ENCODE measurements at places on chromosomes 13 and 19.
A peak's percentile ranks its signal among the peaks of the same experiment; 100 is the strongest.

DNA sequence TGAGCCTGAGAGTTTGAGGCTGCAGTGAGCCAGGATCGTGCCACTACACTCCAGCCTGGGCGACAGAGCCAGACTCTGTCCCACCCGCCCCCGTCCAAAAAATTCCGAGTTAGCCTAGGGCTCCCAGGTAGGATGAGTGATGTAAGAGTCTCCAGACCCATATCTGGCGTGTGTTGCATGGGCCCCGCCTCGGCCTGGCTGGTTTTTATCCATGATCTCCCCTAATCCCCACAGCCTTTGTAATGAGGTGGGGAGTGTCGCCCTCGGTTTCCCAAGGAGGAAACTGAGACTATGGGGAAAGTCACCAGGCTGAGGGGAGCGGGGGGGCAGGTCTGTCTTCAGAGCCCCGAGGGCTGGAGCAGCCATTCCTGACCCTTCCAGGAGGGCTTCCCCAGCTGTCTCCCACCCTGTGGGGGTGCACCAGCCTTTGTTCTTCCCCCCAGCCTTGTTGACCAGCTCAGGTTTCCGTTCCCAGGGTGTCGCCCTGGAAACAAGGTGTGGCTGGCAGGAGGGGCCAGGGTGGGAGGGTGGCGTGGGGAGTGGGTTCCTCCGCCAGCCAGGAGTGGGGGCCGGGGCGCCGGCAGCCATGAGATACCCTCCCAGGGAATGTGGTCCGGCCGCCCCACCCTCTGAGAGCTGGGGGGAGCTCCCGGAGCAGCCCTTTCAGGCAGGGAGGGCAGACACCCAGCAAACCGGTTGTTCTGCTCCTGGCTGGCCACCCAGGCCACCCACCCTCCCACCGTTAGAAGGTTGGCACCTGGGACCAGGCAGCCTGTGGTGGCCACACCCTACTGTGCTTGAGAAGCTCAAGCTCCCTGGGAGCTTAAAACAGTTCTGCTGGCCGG, 11.5 kb downstream of the MYH14 start:
- DNase-seq, result no peak

- DNase-seq, result peak; percentile 89
Observed at GRCh38 chr13:42486711-42487198, 87.2 kb upstream of the TNFSF11 start.

GRCh38 chr13:60363288-60363687, 33.7 kb upstream of the TDRD3 start:
- no peak for DNase-seq

- no peak for DNase-seq
Observed at GRCh38 chr13:77389625-77390000, 62.7 kb upstream of the MYCBP2 start.

DNA sequence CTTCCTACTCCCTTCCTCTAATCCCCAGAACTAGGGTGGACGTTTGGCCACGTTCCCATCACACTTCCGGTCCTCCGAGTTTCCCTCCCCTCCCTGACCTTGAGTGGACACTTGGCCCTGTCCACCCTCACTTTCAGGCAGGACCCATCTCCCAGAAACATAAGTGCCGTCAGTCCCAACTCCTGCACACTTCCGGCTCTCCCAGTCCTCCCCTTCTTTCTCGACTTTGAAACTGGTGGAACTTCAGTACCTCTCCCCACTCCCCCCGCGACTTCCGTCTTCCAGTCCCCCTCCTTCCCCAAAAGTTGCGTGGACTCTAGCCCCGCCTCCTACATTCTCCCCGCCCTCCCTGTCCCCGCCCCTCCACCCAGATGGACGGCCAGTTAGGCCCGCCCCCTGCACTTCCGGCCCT, 278 bp upstream of the ZNF274 start:
- DNase-seq, result no peak

DNA sequence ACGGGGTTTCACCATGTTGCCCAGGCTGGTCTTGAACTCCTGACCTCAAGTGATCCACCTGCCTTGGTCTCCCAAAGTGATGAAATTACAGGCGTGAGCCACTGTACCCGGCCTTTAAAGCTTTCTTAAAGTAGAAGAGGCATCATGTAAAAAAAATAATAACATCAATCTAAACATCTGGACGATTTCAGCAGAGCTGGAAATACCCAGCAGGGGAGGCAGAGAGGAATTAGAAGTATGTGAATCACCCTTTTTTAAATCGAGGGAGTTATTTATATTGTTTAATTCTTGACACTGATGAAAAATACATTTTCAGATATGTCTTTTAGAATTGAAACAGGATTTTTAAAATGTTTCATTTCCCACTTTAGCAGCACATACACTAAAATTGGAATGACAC, 37.4 kb upstream of the MTIF3 start:
- no peak for DNase-seq

DNA sequence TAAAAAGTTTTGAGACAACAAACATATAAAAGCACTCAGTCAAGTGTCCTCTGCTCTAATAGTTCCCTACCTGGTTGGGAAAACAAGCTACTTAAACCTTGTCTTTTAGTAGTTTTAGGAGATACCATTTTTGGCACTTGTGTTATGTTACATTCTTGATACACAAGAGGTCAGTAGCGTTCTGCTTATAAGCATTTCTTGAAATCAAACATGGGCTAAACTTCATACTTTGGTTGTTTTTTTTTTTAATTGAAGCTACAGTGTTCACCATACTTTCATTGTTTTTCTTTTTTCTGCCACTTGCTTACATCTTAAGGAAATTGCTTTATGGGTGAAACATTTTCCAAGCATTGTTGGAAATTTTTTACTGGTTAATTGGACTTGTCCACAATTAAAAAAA, 12.9 kb downstream of the NHLRC3 start:
- peak; percentile 8 for DNase-seq

DNA sequence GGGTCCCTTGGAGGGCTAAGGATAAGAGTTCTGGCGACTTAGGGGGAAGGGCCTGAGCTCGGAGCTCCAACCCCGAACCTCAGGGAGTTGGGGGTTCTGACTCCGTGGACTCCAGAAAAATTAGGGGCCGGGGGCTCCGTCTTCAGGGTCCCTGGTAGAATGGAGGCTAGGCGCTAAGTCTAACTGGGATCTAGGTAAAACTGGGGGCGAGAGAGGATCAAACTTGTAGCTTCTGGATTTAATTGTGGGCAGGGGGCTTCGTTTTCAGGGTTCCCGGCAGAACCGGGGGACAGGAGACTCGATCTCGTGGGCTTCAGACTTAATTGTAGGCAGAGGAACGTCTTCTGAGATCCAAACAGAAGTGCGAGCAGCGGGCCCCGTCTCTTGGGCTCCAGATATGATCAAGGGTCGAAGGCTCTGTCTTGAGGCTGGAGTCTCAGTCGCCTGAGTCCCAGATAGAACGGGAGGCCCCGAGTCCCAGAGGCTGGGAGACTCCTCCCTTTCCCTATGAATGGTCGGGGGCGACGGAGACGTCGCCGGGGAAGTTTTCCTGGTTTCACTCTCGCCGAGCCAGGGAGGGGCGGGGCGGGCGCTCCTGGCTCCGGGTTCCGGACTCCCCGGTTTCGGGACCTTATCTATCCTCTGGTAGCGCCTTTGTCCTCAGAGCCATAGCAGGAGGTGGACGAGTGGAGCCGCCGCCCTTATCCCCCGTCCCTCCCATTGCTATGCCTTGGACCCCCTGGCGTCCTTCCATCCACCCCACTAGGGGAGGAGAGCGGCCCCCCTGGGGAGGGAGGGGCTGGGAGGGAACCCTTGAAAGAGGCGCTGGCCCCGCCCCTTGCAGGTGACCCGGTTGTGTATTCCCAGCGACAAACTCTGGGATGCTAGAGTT, 1.3 kb downstream of the NECTIN2 start:
- DNase-seq, result no peak

GRCh38 chr13:35826626-35827254, 304.4 kb downstream of the DCLK1 start:
- DNase-seq, result no peak

- DNase-seq, result no peak
Observed at GRCh38 chr19:41217741-41218140, 1.3 kb upstream of the AXL start.

DNA sequence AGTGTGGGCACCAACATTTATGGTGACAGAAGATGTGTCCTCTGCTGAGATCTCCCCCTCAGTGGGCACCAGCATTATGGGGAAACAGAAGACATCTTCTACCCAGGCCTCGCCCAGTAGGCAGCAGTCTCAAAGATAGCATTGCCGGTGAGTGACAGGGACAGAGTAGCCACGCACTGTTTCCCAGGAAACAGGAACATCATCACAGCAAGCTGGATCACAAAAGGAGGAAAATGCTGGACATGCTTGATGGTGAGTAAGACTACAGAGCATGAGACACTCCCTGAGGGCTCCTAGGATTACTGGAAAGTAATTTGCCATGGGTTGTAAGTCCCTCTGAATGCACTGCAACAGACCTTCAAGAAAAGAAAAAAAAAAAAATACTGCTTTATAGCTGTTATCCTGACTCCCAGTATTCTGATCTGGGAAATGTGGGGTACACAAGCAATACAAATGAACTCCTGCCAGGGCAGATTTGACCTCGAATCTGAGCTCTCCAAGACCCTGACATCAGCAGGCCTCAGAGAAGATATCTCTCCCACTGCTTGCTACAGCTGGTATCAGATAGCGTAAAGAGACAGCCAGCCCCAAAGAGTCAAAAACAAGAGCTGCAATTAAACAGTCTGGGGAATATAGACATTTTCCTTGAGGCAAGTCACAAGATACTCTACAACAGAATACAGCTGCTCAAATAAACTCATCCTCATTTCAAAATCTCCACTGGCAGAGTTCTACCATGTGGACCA, 180.4 kb downstream of the RBM26 start:
- no peak for DNase-seq

DNA sequence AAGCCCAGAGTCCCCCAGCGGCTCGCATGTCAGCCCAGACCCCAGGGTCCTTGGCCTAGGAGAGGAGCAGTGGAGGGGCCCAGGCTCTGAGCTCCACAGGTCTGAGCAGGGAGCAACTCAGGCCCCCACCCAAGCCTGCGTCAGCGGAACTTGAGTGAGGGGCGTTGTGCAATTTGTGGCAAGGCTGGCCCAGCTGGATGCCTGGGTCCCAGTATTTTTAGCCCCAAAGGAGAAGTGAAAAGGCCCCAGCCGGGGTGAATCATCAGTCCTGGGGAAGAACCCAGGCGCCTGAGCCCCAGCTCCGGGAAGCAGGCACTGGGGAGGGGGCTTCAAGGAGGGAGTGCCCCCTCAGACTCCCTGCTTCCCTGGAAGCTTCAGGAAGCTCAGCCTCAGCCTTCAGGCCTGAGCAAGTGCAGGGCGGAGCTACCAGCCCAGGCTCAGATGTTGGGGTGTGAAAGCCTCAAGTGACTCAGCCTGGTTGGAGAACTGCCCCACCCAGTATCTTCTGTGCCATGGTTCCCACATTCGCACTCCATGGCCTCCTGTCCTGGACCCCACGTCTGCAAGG, 7.2 kb downstream of the MED29 start:
- DNase-seq, result no peak

GRCh38 chr13:75195495-75196146, 286.3 kb downstream of the TBC1D4 start:
- DNase-seq, result no peak

DNA sequence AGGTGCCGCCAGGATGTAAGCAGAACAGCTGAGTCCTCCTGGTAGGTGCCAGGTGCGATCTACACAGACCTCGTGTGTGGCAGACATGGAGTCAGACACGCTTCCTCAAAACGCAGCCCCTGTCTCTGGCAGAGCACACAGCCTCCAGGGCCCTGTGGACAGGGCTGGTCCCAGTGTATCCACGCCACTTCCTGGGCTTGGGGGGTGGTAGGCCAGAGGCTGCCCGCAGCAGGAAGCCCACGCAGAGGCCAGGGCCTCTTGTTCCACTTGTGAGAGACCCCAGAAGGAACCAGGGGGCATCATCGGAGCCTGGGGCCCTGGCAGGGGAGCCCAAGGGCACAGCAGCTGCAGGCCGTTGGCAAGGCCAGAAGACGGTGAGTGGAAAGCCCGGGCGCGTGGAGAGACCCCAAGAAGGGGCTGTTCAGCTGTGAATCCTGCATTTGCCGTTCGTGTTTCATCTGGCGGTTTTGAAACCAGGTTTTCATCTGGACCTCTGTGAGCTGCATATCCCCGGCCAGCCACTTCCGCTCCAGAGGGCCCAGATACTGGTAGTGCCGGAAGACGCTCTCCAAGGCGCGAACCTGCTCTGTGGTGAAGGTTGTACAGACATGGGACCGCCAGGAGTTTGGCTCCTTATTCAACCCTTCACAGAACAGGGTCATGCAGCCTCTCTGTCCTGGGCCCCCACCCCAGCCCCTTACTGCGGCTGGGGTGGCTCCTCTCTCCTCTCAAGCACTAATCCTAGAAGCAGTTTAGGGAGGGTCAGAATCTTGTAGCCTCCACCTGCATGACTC, 25.1 kb upstream of the SLITRK1 start:
- DNase-seq, result no peak

- DNase-seq, result no peak
Observed at GRCh38 chr19:47427241-47428176, 8.2 kb upstream of the MEIS3 start.

- DNase-seq, result no peak
Observed at GRCh38 chr13:75395066-75395465, 86.9 kb downstream of the TBC1D4 start.

- no peak for DNase-seq
Observed at GRCh38 chr19:34733266-34733745, 737 bp upstream of the ZNF181 start.

GRCh38 chr19:32181216-32181920, 164.0 kb upstream of the ZNF507 start:
- DNase-seq, result no peak

DNA sequence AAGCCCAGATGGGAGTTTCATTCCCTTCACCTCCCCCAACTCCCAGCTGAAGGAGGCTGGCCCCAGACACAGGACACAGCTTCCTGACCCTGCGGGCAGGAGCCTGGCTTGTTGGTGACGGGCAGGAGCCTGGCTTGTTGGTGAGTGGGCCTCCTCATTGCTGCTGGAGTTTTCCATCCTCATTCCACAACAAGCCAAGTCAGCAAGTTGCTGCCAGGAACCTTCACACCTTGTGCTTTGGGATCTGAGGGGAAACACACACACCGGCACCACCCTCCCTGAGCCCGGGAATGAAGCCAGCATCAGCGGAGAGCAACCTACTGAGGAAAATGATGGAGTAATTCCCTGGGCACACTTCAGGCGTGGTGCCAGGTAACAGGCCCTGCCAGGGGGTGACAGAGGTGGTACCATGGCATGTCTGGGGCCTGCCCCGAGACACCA, 74.9 kb downstream of the ALOX5AP start:
- DNase-seq, result no peak

DNA sequence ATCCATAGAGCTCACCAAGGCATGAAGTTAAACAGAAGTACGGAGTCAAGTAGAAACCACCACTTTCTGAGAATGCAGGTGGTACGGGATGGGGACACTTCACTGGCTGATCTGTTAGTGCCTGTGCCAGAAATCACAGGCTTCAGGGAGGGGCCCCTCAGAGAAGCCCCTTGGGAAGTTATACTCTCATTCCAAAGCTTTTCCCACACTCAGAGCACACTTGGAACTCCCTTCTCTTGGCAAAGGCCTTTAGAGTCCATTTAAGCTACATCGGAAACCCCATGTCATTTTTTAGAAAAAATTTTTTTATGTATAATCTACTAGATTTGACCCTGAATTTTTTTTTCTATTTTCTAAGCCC, 80.7 kb upstream of the WASF3 start:
- DNase-seq, result no peak

DNA sequence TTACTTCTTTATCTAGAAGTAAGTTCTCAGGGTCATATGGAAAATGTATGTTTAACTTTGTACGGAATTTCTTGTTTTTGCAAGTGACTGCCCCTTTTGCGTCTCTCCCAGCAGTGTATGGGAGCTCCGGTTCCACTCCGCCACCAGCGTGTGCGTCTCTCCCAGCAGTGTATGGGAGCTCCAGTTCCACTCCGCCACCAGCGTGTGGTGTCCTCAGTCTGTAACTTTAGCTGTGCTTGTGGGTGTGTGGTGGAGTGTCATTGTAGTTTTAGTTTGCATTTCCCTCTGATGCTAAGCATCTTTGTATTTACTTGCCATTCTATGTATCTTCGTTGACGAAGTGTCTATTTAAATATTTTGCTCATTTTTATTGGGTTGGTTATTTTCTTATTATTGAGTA, 2.4 kb downstream of the CUL4A start:
- DNase-seq, result no peak
